AG09319 (cell line): ENCODE measurements at places on chromosomes 16 and 17.

GRCh38 chr17:8692916-8693315, 51.7 kb downstream of the CCDC42 start:
- DNase-seq, result no peak

DNA sequence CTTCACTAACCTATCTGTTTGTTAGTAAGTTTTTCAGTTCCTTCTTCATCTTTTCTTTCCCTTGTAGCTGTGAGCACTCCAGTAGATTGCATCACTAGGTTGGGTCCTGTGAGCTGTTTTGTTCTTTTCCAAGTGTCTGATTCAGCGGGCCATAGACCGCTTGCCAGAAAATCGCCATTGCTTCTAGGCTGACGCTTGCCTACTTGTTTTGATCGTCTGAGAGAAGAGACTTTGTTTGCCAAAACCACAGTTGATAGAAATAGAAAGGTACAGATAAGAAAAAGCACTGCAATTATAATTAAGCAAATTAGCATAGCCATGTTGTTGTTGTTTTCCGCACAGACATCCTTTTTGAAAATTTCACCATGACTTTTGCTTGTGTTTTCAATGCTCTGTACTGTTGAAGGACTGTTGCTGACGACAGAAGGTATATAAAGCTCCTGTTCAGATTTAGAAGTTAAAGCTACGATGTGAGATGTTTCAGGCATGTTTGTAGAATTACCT, 3.1 kb downstream of the EVI2A start:
- DNase-seq, result peak; percentile 38

DNA sequence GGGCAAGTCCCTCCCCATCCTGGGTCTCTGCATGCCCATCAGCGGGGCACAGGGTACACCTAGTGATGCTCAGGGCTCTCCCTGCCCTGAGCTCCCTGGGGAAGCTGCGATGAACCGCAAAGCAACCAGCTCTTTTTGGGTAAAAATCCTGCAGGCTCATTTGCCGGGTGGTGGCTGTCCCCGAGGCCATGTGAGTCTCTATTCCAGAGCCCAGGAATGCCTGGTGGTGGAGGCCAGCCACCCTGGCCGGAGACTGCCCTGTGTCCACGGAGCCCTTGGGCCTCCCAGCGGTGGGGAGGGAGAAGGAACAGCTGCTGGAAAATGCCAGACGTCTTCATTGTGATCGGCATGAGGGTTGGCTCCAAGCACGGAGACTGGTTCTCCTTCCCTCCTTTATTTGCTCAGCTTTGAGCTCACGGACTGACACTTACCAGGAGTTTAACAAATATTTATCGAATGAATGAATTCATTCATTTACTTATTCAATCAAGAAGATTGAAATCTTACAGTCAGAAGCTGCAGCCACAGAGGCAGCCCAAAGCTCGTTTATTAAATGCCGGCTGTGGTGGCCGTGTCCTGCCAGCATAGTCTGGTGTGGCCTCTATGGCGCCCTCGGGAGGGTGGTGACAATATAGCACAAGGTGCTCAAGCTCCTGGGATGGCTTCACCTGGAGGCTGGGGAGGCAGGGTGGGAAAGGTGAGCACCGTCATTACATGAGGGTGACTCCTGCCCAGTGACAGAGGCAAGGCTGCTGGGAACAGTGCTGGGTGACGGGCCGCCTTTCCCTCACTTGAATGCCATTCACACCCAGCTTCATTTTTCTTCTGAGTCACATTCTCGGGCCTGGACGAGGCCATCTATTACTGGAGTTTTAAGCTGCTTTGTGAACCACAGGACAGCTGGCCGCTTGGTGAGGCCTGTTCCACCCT, 31.1 kb upstream of the JPH3 start:
- no peak for DNase-seq

DNA sequence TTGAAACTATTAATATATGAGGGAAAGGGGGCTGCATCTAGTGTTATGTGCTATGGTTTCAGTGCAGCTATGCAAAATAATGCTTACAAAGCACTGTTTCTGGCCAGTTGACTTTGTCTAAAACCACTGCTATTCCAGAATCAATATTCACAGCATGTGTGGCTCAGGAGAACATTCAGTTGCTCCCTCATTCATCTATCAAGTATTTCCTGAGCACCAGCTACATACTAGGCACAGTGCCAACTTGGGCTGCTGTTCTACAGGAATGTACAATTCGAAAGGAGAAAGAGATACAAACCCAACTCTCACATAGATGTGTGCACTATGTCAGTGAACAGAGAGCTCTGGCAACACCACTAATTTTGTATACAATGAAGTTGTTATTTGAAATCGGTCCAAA, 183.0 kb downstream of the PHKB start:
- peak; percentile 8 for DNase-seq

GRCh38 chr17:32266389-32267301, 1.0 kb downstream of the RHBDL3 start:
- no peak for DNase-seq

DNA sequence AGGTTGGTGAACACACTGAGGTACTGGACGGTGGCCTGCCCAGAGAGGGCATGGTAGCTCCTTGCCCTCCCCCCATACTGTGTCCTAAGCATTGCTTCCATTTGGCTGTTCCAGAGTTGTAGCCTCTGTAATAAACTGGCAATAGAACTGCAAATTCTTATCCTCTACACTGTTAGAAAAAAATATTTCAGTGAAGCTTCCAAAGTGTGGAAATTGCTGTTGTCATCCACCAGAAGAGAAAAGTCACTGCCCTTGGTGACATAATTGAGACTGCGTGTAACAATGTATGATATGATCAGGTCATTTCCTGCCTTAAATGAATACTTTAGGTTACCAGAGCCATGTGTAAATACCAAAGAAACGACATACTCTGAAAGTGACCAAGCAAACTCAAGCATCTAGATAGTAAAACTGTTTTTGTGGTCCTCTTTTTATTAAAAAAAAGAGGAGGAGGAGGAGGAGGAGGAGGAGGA, 65.9 kb downstream of the CEP95 start:
- DNase-seq, result no peak

- DNase-seq, result no peak
Measured at GRCh38 chr17:55274355-55275255, 9.8 kb downstream of the HLF start.

DNA sequence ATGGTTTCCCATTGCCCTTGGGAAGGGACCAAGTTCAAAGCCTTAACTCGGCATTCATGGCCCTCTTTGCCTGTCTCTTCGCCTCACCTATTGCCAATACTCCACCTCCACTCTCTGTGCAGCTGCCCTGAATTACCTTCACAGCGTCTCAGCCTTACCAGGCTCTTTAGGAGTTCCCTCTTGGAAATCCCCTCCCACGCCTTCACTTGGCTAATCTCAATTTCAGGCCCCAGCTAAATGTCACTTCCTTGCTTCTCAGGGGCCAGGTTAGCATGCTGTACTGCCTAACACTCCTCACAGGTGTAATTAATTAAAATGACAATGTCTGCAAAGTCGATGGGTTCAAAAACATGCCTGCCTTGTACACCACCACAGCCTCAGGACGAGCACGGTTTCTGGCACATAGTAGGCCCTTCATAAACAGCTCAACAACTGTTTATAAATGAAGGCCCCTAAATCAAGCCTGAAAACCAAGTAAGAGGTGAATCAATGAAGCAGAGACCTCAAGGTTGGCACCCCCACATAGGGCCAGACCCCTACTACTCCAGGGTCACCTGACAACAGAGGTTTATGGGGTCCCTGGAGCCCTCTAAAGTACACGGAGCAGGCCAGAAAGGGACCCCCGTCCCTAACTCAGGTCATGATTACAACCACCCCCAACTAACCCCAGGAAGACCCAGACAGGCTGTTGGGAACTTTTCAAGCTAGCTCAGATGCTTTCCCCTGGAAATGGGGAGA, 11.2 kb upstream of the EEF2K start:
- no peak for DNase-seq

GRCh38 chr17:13230350-13231264, 212.8 kb upstream of the ELAC2 start:
- no peak for DNase-seq

DNA sequence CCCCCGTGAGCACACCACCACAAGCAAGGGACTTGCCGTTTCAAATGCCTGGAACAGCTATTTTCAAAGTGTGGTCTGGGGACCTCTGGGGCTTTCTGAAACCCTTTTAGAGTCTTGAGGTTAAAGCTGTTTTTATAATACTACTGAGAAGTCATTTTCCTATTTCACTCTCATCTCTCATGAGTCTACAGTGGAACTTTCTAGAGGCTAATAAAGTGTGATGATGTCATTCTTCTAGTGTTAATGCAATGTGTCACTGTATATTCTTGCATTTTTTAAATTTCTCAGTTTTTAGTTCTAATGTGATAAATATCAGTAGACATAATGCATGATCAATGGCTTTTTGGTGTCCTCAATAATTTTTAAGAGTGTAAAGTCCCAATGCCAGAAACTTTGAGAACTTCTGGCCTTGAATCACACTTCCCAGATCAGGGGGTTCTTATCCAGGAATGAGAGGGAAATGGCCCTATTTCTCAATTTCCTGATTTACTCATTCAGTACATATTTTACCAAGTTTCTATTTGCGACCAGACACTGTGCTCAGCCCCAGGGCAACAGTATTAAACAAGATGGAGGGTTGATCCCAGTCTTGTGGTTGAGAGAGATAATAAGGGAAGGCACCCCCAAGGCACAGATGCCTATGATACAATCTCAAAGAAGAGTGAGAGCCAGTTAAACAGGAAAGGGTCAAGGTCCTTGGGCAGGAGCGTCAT, 444.0 kb downstream of the HS3ST3B1 start:
- DNase-seq, result no peak

GRCh38 chr17:48219617-48220016, 112.1 kb downstream of the SNX11 start:
- no peak for DNase-seq

DNA sequence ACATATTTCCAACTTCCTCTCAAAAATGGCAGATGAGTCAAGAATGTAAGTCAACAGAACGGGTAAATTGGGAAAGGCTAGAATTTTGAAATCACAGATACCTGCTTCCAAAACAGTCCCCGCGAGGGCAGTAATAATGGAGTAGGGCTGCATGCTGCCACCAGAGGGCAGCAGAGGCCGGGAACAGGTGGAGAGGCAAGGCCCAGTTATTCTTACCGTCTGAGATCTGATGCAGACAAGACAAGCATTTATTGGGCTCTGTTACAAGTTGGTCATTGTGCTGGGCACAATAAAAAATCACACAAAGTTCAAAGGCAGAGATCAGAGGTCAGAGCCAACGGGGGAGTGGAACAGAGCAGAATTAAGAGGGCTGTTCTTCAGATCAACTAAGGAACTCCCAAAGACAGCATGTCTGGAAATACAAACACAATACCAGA, 8.8 kb upstream of the MLKL start:
- DNase-seq, result peak; percentile 43

DNA sequence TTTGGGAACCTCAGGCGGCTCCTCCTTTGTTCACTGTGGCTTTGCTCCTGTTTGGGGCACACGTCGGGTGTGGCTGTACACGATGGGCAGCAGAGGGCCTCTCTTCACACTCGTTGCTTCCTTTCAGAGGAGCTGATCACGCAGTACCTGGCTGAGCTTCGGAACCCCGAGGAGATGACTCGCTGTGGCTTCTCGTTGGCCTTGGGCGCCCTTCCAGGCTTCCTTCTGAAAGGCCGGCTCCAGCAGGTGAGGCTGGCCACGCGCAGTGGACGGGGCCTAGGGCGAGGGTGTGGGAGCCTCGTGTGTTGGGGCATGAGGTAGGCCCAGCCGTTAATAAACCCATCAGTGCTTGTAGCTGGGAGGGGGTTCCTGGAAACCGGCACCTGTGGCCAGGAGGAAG, 85.0 kb upstream of the ZNF750 start:
- DNase-seq, result no peak

- DNase-seq, result no peak
Measured at GRCh38 chr17:65892912-65893377, 299.0 kb downstream of the CEP112 start.

DNA sequence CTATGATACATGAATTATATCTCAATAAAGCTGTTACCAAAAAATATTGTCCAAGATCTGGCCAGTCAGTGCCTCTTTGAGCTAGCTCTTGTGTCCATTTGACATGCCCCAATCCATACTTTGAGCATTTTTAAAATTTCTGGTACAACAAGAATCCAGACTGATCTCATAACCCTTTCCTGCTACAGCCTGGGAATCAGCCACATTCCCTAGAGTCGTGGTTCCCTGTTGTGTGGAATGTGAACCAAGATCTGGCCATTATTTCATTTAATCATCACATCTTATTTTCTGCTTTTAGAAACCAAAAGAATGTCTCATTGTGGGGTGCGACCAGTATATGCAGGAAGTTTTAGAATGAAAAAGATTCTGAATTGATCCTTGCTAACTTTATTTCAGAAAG, 34.3 kb upstream of the RPRML start:
- no peak for DNase-seq

DNA sequence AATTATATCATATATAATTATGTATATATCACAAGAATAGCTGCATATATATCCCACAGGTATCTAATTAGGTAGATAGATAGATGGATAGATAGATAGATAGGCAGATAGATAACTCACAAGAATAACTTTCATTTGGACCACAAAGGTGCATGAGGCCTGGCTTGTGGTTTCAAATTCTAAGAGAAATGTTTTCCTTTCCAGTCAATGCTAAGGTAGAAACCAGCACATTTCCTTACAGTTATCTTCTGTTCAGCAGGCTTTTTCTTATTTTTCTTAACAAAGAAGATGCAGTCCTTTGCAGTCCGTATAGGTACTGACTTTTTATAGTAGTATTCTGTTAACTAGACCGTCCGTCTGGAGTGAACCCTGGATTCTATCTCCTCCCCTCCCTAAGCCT, 152.9 kb upstream of the ANKFN1 start:
- DNase-seq, result no peak

DNA sequence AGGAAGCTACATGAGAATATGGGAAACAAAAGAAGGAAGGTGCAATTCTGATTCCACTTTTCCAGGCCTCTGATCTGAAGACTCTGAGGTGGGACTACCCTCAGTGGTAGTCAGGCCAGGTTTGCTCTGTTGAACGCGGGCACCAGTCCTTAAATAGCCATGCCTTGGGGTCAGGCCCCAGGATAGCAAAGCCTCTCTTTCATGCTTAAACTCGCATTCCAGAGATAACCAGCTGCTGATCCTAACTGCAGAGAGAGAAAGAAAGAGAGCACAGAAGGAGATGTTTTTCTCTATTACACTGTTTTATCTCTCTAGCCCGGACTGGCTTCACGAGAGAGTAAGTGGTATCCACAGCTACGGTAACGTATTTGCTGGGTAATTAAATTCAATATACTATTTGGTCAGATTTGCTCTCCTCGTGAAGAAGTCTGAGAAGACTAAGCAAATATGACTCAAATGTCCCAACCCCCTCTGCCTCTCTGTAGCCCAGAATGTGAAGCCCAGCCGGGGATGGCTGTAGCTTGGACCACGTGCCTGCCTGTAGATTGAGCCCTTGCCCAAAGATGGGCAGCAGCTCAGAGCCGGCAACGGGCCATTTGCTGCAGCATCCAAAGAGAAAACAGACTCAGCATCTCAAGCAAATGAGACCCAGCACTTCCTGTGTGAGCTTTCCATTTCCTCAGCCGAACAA, 122.2 kb downstream of the SMG6 start:
- DNase-seq, result peak; percentile 93

- DNase-seq, result no peak
Measured at GRCh38 chr16:48616571-48616970, 6.6 kb upstream of the N4BP1 start.
